AG20443 (cell line): ENCODE measurements at places on chromosomes 11 and 22.

- DNase-seq = no peak
These were observed 226.1 kb upstream of the POU2AF2 start for GRCh38 chr11:111019451-111019850.

GRCh38 chr11:16804104-16804947 lies 65.9 kb downstream of the C11orf58 start:
- DNase-seq = no peak

- no peak for DNase-seq
These were observed 219.7 kb upstream of the ANO3 start for GRCh38 chr11:26112264-26112663.

DNA sequence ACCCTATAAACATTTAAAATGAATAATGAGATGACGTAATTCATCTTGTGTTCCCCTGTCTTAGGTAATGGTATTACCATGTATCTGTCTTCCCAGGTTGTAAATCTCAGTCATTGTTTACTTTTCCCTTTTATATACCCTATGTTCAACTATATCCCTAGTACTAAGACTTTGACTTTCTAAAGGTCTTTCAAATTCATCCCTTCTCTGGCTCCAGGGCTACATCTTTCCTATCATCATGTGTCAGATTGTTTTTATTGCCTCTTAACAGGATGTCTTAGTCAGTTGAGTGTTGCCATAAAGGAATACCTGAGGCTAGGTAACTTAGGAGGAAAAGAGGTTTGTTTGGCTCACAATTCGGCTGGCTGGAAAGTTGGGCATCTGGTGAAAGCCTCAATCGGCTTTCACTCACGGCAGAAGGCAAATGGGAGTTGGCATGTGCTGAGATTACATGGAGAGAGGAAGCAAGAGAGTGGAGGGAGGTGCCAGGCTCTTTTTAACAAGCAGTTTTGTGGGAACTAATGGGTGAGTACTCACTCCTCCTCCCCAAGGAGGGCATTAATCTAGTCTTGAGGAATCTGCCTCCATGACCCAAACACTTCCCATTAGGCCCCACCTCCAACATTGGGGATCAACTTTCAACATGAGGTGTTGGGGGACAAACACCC lies 11.6 kb upstream of the DLAT start:
- no peak for DNase-seq

DNA sequence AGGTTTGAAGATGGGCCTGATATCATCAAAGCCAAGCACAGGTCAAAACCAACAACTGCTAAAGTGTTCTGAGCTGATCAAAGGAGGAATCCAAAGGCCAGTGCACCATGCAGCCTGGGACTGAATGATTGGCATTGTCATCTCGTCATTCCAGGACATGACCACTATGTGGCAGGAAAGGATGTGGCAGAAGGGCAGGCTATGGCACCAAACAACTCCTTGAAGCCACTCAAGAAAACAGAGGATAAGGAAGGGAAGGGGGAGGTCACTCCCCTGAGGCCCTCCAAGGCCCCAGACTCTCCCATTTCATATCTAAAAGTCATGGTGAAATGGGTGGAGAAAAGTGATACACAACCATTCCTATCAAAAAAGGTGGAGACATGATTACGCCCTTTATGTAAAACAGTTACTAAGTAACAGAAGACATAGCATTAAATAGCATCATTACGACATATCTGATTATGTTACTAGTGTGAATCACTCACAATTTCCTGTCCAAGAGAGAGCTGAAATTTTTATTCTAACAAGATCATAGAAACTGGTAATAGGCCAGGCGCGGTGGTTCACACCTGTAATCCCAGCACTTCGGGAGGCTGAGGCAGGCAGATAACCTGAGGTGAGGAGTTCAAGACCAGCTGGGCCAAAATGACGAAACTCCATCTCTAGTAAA lies 49.3 kb downstream of the AHNAK start:
- DNase-seq = peak; percentile 51

DNA sequence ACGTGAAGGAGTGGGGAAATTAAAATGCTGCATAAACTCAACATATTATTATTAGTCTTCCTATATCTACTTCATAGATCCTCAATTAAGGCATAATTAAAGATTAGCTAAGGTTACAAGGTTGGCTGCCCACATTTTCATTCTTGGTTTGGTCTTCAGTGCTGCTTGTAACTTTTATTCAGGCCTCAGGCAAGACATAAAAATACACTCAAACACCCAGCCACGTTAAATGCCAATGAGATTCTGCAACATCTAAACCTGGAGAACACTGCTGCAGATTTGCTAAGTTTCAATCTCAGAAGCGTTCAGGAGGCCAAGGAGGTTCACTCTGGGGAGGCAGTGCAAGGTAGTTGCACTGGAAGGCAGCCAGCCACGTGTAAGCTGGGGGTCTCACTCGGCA lies 358.7 kb upstream of the NARS2 start:
- no peak for DNase-seq

GRCh38 chr11:2698386-2699184 lies 1.2 kb downstream of the KCNQ1OT1 start:
- no peak for DNase-seq
